ENCODE measurements at places on chromosomes 1 and 21. TPM values are rescaled to one million over a fixed set of nuclear protein-coding genes. Genes with fewer than 3 reads are reported as not detected.
A peak's percentile ranks its signal among the peaks of the same experiment; 100 is the strongest.

- peak overlapping the region; percentile 36 for H3K4me3 ChIP-seq
- H3K27ac ChIP-seq: peak overlapping the region; percentile 81
- H3K4me1 ChIP-seq: peaks cover 22% of the 10 kb centered on the region
- H3K27me3 ChIP-seq: no peaks in the 10 kb centered on the region
- peak; percentile 93 for DNase-seq
Measured at GRCh38 chr1:111592389-111593361, 26.9 kb upstream of the RAP1A start.

GRCh38 chr1:53087332-53088285 is 25.6 kb downstream of the PODN start:
- DNase-seq: no peak
- H3K36me3 ChIP-seq: no peaks in the 10 kb centered on the region
- H3K4me1 ChIP-seq: no peaks in the 10 kb centered on the region
- no peak overlapping the region for H3K27ac ChIP-seq

Gene OR2W3
- 0.18 TPM for polyA plus RNA-seq

DNA sequence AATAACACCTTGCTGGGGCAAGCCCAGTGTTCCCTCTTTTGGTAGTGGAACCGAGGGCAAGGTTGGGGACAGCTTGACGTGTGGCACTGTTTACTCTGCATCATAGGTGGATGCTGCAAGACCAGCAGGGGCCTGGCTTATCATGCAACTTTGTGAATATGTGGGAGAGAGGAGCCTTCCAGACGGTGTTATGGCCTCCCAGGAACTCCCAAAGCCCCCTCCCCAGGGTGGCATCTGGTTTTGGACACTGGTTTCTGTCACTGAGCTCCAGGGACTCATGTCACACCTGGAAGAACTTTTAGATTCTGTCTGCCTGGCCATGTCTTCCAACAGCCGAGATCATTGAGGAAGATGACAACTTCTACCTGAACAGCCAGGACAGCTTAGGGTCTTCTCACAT is 1.4 kb upstream of the TLR5 start:
- H3K4me1 ChIP-seq: peaks cover 6% of the 10 kb centered on the region
- no peaks in the 10 kb centered on the region for H3K27me3 ChIP-seq
- H3K36me3 ChIP-seq: no peaks in the 10 kb centered on the region
- no peak for DNase-seq
- H3K4me3 ChIP-seq: no peak overlapping the region

Gene HSD3B2
- polyA plus RNA-seq: not detected

GRCh38 chr1:184617433-184618029 is 137.1 kb downstream of the EDEM3 start:
- H3K27me3 ChIP-seq: no peaks in the 10 kb centered on the region
- peaks cover 5% of the 10 kb centered on the region for H3K4me1 ChIP-seq
- H3K4me3 ChIP-seq: no peak overlapping the region

DNA sequence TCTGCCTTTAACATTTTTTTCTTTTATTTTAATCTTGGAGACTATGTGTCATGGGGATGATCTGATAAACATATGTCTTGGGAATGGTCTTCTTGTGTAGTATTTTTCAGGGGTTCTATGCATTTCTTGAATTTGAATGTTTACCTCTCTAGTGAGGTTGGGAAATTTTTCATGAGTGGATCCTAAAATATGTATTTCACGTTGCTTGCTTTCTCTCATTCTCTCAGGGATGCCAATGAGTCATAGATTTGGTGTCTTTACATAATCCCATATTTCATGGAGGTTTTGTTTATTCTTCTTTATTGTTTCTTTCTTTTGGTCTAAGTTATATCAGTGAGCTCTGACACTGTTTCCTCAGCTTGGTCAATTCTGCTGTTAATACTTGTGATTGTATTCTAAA is 1237.2 kb downstream of the PLA2G4A start:
- no peak for DNase-seq
- no peaks in the 10 kb centered on the region for H3K36me3 ChIP-seq
- no peak overlapping the region for H3K4me3 ChIP-seq
- no peaks in the 10 kb centered on the region for H3K4me1 ChIP-seq
- no peaks in the 10 kb centered on the region for H3K27me3 ChIP-seq

Gene PROK1
- polyA plus RNA-seq: not detected

Gene H6PD
- polyA plus RNA-seq: 4.5 TPM

DNA sequence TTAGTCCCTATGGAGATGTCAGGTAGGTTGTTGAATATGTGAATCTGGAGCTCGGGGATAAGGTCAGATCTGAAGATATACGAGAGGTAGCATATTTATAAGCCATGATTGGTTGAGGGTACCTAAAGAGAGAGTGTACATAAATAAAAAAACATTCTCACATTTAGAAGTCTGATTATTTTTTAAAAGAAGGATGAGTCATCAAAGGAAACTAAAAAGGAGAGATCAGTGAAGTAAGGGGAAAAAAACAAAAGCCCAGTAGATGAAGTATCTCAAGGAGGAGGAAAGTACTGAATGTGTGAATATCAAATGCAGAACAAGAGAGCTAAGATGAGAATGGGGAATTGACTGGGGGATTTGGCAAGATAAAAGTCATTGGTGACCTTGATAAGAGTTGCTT is 15.7 kb upstream of the ANGPTL1 start:
- no peaks in the 10 kb centered on the region for H3K4me1 ChIP-seq
- H3K27me3 ChIP-seq: no peaks in the 10 kb centered on the region
- H3K36me3 ChIP-seq: no peaks in the 10 kb centered on the region
- no peak overlapping the region for H3K27ac ChIP-seq
- no peak overlapping the region for H3K4me3 ChIP-seq

Gene OR14K1
- polyA plus RNA-seq: not detected

Gene RUNX1
- 91.0 TPM for polyA plus RNA-seq

GRCh38 chr1:185073725-185074124 is 28.4 kb downstream of the RNF2 start:
- no peaks in the 10 kb centered on the region for H3K27me3 ChIP-seq
- H3K36me3 ChIP-seq: no peaks in the 10 kb centered on the region
- H3K4me3 ChIP-seq: no peak overlapping the region

- peaks cover 8% of the 10 kb centered on the region for H3K4me1 ChIP-seq
- no peak overlapping the region for H3K4me3 ChIP-seq
- H3K27me3 ChIP-seq: no peaks in the 10 kb centered on the region
- DNase-seq: no peak
- H3K27ac ChIP-seq: no peak overlapping the region
Measured at GRCh38 chr1:219062161-219062560, 111.5 kb upstream of the LYPLAL1 start.

Gene DCST2
- polyA plus RNA-seq: 0.14 TPM

GRCh38 chr1:110356379-110356778 is 17.2 kb downstream of the RBM15 start:
- no peak overlapping the region for H3K27ac ChIP-seq
- DNase-seq: no peak
- H3K4me3 ChIP-seq: no peak overlapping the region
- no peaks in the 10 kb centered on the region for H3K27me3 ChIP-seq

DNA sequence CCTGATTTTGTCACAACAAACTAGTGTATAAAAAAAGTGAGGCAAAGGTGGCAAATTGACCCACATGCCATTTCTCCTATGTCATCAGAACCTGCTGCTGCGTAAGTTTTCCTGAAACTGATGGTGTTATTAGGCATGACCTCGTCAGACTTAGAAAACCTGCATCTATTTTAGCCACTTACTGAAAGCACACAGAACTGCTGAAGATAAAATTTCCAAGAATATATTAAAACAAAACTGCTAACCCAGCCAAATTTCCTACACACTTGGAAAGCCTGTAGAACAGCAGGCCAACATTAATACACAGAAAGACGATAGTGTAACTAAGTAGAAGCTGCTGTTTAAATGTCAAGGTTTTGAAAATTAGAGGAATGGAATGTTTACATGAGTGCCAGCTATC is 674.5 kb upstream of the CXADR start:
- no peaks in the 10 kb centered on the region for H3K27me3 ChIP-seq
- no peak overlapping the region for H3K4me3 ChIP-seq
- no peak overlapping the region for H3K27ac ChIP-seq
- H3K4me1 ChIP-seq: no peaks in the 10 kb centered on the region

DNA sequence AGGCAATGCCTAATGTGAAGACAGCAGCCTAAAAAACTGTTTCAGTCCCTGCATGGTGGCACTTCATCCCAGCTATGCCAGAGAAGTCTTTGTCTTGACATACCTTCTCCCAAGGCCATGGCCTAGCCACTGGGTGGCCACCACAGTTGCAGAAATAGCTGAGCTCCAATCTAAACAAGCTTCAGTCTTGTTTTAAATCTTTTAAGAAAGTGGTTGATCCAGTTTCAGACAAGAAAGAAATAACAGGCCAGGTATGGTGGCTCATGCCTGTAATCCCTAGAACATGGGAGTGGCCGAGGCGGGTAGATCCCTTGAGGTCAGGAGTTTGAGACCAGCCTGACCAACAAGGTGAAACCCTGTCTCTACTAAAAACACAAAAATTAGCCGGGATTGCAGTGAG is 600.0 kb upstream of the PLXNA2 start:
- no peak overlapping the region for H3K4me3 ChIP-seq
- H3K4me1 ChIP-seq: no peaks in the 10 kb centered on the region
- DNase-seq: no peak
- H3K27me3 ChIP-seq: peaks cover 8% of the 10 kb centered on the region
- no peak overlapping the region for H3K27ac ChIP-seq

DNA sequence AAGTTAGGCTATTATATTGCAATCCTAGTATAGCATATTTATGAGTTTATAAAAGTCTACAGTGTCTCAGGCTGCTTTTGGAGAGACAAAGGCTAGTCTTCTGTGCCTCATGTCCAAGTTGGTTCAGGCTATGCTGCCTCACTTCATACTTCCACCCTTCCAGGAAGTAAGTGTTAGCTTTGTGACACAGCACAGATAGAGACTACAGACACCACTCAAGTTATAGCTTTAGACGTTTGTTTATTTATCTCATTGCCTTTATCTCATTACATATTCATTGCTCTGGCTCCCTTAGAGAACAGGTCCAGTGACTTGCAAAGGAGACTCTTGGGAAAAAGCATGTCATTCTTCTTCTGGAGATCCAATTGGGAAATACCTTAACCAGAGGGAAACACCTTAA is 22.6 kb upstream of the GBP4 start:
- H3K27ac ChIP-seq: no peak overlapping the region
- H3K4me1 ChIP-seq: no peaks in the 10 kb centered on the region
- H3K36me3 ChIP-seq: no peaks in the 10 kb centered on the region
- no peaks in the 10 kb centered on the region for H3K27me3 ChIP-seq
- no peak for DNase-seq
- H3K4me3 ChIP-seq: no peak overlapping the region

DNA sequence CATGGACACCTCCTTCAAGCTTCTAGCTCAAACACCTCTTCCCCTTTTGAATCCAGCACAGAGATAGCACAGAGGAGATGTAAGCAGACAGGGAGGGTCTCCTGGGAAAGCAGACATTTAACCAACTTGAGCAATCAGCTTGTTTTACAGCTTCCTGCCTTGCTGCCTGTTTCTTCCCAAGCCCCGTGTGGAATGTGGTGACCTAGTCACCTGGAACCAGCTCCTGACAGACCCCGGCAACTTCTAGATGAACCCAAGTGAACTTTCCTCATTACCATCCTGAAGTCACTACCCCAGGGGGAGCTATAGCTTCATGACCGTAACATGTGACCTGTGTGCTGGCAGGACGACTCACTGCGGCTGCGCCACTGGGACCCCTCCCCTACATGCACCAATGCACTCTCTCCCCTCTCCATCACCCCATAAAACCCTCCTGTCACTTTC is 24.1 kb upstream of the TTF2 start:
- H3K27ac ChIP-seq: no peak overlapping the region
- H3K4me1 ChIP-seq: no peaks in the 10 kb centered on the region
- DNase-seq: no peak
- no peak overlapping the region for H3K4me3 ChIP-seq
- no peaks in the 10 kb centered on the region for H3K27me3 ChIP-seq
- H3K36me3 ChIP-seq: peaks cover 7% of the 10 kb centered on the region

Gene FCGR2B
- not detected for polyA plus RNA-seq

- DNase-seq: peak; percentile 56
- peaks cover 5% of the 10 kb centered on the region for H3K4me1 ChIP-seq
- no peaks in the 10 kb centered on the region for H3K36me3 ChIP-seq
- H3K27ac ChIP-seq: no peak overlapping the region
- H3K27me3 ChIP-seq: peaks cover 2% of the 10 kb centered on the region
- peak overlapping the region; percentile 37 for H3K4me3 ChIP-seq
Measured at GRCh38 chr1:161427733-161428516, 60.2 kb upstream of the CFAP126 start.

DNA sequence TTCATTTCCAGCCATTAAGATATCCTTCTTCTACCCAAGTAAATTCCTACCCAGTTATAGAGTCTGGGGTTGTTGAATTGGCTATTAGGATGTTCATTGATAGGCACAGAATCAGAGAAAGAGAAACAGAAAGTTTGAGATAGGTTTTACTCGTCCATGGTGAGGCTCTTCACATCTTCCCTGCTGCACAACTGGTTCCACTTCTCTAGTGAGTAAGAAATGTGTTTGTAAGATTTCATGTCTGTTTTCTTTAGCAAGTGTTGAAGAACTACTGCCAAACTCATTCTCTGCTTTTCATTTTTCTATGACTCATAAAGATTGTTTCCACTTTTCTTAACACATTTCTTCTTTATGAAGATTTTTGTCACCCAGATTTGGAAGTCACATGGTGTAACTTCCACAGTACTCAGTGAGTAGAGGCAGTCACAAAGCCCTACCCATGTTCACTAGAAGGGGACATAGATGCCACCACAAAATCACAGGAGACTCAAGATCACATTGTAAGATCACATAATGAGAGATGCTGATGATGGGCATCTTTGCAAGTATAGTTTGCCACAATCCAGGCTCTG is 152.3 kb downstream of the SNX7 start:
- H3K4me3 ChIP-seq: no peak overlapping the region
- no peak for DNase-seq
- H3K36me3 ChIP-seq: no peaks in the 10 kb centered on the region
- H3K27ac ChIP-seq: no peak overlapping the region

Gene SPTA1
- not detected for polyA plus RNA-seq

- no peaks in the 10 kb centered on the region for H3K27me3 ChIP-seq
- H3K4me3 ChIP-seq: no peak overlapping the region
- DNase-seq: no peak
- no peak overlapping the region for H3K27ac ChIP-seq
- H3K4me1 ChIP-seq: peaks cover 12% of the 10 kb centered on the region
Measured at GRCh38 chr1:3821447-3821846, 25.1 kb upstream of the LRRC47 start.

GRCh38 chr1:43270421-43271095 is 775 bp downstream of the TMEM125 start:
- peaks cover 23% of the 10 kb centered on the region for H3K4me1 ChIP-seq
- H3K27me3 ChIP-seq: no peaks in the 10 kb centered on the region
- H3K36me3 ChIP-seq: no peaks in the 10 kb centered on the region
- peak overlapping the region; percentile 52 for H3K4me3 ChIP-seq

DNA sequence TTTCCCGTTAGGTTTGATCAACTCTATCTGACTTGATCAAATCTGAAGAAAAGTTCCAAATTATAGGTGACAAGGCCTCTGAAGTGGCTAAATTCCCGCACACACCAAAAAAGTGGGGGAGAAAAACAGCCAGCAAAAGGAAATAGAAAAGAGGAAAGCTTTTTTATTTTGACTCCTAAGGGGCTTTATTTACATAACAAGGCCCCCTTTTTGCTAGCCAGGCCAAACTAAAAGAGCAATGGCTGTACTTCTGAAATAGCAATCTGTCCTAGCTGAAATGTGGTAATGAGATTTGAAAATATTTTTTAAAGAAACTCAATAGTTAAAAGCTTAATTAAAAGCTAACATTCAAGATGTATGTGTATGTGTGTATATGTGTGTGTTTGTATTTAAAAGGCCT is 311.5 kb upstream of the POGK start:
- H3K27ac ChIP-seq: no peak overlapping the region
- no peak for DNase-seq
- H3K36me3 ChIP-seq: no peaks in the 10 kb centered on the region
- no peak overlapping the region for H3K4me3 ChIP-seq
- H3K27me3 ChIP-seq: no peaks in the 10 kb centered on the region
